ELR (cell line): ENCODE measurements at places on chromosomes 11 and 22.

DNA sequence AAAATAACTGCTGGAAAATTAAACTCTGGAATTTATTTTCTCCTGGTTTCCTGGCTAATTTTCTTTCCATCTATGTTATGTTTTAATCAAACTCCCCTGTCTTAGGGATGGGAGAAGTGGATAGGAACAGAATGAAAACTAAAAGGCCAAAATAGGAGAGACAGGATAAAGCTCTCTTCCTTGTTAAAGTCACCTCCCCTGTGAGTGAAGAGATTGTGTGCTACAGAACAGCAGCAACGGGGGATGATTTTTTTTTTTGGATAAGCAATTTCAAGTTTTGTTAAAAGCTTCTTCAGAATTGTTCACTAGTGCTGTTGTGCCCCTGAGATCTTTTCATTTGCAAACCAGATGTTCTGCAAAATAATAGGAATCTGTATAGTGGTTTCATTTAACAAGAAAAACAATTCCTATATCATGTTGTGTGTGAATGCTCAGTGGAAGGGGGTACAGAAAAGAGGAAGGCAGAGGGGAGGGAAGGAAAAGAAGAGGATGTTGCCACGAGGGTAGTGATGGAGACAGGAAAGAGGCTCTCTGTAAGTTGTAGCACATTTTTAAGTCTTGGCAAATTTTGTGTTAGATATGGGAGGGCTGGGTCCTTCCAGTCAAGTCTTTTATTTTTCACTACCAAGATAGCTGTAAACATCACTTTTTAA, 301.2 kb downstream of the CADM1 start:
- DNase-seq: no peak

DNA sequence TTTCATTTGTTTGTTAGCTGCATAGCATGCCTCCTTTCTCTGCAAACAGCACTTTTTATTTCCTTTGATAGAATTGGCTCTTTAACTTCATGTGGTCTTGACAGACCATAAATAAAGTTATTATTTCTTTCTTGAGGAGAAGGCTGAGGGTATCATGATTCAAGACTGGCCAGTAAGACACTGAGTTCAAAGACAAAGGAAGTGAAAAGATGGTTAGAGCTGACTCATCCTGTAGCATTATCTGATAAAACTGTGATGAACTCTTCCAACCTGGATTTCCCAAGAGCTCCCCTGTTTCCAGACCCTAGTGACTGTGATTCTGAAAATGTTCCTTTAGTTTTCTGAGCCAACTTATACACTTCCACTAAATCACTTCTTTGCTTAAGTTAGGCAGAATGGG, 179.3 kb upstream of the FAT3 start:
- DNase-seq: no peak

DNA sequence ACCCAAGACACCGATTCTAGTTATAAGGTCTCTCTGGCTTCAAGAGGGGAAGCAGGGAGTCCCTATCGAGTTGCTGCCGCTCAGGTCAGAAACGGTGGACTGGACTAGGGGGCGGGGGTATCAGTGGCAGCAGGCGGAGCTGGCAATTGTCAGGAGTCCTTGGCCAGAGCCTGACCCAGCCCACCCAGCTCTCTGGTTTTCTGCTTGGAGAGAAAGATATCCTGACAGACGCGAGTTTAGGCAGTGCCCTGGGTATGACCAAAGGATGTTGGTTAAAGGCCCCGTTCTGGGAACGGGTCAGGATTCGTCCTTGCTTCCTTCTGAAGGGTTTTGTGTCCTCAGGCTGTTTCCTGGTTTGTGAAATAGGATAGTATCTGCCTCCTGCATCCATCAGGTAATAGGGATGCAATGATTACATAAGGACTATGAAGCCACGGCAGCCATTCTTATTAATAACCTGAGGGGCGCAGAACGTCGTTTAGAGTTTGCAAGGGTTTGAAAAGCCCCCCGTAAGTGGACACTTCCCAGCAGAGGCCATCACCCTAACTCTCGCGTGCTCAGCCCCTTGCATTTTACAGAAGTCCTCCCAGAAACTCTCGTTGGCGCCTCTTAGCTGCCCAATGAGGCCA, 700 bp upstream of the DEPDC5 start:
- DNase-seq: peak; percentile 60

- DNase-seq: no peak
These were observed 113.4 kb upstream of the RRM1 start for GRCh38 chr11:3981084-3981633.

DNA sequence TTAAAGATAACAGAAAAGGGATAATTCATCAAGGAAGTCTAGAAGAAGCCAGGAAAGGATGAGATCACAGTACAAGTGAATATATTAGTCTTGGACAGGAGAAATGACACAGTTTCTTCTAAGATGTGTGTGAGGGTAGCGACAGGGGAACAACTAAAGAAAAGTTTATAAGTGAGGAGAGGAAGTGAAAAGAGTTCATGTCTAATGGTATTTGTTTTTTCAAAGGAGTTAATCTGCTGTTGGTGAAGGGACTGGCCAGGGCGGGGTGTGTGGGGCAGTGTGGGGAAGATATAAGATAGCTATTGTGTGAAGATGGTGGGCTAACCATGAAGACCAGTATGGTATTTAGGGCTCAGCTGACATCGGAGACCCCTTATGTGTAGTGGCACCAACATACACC, 7.6 kb upstream of the PPFIBP2 start:
- no peak for DNase-seq

DNA sequence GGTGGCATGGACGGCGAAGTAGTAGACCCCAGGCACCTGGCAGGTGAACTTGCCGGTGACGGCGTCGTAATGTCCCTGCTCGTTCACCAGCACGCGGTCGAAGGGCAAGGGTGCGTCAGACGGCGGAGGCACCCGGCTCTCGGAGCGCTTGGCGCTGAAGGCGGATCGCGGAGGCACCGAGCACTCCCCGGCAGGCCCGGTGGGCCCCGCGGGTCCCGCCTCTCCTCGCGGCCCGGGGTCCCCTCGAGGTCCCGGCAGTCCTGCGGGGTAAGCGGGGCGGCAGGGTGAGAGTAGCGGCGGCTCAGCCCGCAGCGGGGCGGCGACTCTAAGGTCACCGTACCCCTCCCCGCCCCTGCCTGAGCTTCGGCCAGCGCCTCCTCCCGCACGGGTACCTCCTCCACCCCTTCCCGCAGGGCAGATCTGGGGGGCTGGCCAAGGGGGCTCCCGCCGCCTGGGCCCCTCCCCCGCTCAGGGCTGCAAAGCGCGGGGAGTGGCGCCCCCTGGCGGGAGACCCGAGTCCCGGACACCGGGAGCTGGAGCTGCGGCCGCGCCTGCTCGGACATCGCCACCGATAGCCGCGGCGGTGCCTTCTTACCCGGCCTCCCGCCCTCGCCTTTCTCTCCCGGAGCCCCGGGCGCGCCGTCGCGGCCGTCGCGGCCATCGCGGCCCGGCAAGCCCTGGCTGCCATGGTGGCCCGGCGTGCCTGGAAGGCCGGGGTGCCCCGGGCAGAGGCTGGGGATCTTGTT, 921 bp downstream of the C1QTNF5 start:
- peak; percentile 62 for DNase-seq

- DNase-seq: no peak
These were observed 50.4 kb upstream of the ARHGAP20 start for GRCh38 chr11:110762590-110762989.

DNA sequence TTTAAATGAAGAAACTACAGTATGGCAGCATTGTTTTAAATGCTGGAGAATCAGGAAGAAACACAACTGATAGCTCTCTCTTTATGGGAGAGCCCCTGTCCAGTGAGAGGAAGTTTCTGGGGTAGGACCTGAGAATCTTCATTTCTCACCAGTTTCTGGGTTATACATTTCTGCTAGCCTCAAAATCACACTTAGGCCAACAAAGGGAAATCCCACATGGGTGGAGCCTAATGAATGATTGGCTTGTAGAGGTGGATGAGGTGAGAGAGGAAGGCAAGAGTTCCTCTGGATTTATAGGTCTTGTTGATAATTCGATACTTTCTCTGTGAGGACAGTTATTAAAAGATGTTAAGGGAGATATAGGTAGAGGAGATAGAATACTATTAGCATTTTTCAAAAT, 1397.3 kb upstream of the TENM4 start:
- no peak for DNase-seq

DNA sequence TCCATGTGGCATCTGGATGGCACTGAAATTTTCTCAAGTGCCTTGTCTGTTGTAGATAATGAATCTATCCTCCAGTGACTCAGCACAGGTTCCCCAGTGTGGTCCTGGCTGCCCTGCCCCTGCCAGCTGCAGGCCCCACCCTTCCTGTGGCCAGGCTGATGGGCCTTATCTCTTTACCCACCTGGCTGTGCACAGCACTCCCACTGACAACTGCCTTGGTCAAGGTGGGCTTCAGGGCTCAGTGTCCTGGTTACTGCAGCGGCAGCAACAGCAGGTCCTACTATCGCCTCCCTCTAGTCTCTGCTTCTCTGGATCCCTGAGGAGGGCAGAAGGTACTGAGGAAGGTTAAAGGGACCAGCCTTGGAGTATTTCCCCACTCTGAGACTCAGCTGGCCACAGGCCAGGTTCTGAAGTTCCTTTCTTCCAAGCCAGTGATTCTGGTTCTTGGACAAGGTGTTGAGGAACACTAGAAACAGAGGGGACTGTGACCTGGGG, 3.1 kb downstream of the HMBS start:
- DNase-seq: no peak

GRCh38 chr11:57427727-57428082, 784 bp upstream of the SLC43A3 start:
- no peak for DNase-seq

DNA sequence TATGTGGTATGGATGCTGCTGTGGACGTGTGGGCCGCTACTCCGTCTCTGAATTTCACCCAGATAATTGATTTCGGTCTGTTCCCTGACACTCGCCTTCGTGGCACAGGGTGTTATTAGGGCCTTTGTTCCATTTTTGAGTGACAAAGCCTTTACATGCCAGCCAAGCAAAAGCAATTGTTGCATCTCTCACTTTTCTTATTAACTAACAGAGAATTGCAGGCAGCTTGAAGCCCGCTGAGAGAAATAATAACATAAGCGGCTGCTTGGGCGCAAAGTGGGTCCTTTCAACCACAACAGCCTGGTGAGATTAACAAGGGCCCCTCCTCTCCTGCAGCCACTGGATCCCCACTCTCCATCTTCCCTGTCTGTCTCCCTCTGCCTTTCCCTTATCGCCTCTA, 449.4 kb downstream of the NTM start:
- DNase-seq: no peak

DNA sequence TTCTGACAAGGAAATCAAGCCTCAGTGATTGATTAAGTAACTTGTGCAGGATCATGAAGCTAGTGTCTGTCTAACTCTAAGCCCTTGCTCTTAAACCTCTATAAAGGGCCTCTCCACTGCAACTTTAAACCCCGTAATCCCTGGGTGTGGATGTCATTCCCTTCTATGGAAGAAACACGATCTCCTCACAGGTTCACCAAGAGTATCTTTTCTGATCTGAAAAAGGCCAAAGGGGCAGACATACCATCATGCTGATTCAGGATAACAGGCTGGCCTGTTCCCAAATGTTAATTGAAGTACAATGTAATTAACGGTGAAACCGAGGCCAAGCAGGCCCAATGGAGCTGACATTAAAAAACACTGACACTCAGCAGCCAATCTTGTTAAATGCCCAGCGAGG, 17.1 kb downstream of the TTC12 start:
- DNase-seq: no peak

DNA sequence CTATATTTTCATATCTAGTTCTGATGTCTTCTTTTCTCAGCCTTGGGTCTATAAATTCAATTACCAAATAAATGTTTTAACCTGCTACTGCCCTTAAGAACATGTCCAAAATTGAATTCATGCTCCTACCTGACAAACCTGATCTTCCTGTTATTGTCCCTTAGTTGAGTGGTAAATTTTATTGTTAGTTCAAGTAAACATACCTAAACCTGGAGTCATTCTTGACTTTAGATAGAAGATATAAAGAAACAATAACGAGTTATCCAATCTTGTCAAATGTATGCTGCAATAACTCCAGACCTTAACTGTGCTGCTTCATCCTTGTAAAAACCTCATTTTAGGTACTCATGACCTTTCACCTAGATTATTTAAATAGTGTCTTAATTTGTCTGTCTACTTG, 34.6 kb upstream of the SC5D start:
- no peak for DNase-seq

DNA sequence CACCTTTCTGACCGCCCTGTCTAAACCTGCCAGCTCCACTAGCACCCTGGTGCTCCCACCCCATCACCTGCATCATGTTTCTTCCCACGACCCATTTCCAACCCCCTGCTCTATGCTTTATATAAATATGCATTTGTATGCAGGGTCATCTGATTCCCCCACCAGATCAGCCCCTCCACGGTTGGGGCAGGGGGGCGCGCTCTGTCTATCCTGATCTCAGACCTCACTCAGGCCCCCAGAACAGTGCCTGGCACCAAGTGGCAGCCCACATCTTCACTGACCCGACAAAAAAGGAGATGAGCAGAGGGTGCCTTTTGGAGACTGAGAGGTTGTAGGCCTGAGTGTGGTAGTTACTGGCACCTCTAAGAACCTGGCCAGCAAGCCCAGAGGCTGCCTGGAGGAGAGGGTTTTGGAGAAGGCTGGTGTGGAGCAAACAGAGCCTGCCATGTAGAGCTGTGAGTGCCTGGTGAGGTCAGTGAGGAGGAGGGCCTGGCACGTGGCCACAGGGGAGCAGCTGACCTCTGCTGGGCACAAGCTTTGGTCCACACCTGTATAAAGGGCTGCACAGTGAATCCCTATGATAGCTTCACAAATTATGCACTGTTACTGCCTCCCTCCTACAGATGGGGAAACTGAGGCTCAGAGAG, 86.3 kb upstream of the RTL6 start:
- DNase-seq: no peak

DNA sequence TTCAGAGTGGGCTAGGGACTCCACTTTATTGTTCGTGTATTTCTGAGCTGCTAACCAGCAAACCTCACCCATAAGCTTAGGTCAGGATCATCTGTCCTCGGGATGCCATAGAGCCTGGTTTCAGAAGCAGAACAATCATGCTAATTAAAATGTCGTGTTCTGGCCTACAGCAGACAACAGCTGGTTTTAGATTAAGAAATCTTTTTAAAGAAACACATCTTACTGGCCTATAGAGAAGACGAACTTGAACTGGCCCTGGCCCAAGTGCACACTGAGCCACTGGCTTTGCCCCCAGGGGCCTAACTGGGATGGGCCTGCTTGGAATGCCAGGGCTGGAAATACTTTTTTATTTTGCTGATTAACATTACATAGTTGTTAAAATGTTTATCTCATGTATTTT, 63.2 kb downstream of the ALX4 start:
- no peak for DNase-seq

DNA sequence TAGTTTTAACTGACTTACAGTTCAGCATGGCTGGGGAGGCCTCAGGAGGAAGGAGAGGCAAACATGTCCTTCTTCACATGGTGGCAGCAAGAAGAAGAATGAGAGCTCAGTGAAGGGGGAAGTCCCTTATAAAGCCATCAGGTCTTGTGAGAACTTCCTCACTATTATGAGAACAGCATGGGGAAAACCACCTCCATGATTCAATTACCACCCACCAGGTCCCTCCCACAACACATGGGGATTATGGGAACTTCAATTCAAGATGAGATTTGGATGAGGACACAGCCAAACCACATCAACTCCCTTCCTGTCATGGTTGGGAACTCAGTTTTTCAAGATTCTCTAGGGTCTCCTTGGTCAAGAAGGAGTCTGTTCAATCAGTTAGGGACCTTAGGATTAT, 432.9 kb upstream of the CNTN5 start:
- DNase-seq: no peak

- DNase-seq: peak; percentile 23
These were observed 766 bp downstream of the IZUMO1R start for GRCh38 chr11:94305146-94305545.

GRCh38 chr22:43013355-43014315, 1.3 kb downstream of the PACSIN2 start:
- peak; percentile 40 for DNase-seq
